ENCODE measurements at places on chromosomes 5 and 9.

- DNase-seq = peak; percentile 20
Observed at GRCh38 chr9:127347831-127348776, 48.9 kb upstream of the SLC2A8 start.

GRCh38 chr5:156400231-156400986 is 73.4 kb downstream of the SGCD start:
- no peak for DNase-seq

- DNase-seq = no peak
Observed at GRCh38 chr9:117979914-117980313, 275.7 kb downstream of the TLR4 start.

DNA sequence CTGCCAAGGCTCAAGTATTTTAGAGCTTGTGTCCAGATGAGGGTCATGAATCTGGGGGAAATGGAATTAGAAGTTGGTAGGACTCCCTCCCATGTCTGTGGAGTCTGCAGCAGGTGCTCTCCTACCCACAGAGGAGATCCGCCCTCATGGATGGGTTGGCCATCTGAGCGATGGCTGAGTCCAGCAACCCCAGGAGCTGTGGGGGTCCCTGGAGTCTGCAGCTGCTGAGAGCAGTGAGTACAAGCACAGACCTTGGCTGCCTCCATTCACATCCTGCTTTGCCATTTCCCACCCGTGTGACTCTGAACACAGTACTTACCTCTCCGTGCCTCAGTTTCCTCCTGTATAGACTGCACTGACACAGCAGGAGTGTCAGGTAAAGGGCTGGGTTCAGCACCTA is 25.8 kb upstream of the SYNPO start:
- DNase-seq = no peak

- no peak for DNase-seq
Observed at GRCh38 chr9:137030538-137031527, 1.1 kb downstream of the FUT7 start.

DNA sequence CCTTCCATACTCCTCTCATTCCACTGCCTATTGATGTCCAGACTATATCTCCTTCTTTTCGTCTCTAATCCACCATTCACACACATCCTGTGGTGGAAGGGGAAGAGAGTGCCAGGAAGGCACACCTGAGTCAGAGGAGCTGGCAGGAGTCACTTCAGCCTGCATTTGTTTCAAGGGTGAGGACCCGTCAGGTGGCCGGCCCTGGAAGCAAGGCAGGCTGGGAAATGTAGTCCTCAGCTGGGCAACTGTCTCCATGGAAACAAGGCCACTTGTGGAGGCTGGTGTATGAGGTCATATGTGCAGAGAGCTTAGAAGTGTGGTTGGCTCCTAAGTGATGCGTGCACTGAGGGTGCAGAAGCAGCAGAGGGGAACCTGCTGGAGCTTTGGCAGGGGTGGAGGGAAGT is 278.4 kb downstream of the NSG2 start:
- DNase-seq = peak; percentile 55

DNA sequence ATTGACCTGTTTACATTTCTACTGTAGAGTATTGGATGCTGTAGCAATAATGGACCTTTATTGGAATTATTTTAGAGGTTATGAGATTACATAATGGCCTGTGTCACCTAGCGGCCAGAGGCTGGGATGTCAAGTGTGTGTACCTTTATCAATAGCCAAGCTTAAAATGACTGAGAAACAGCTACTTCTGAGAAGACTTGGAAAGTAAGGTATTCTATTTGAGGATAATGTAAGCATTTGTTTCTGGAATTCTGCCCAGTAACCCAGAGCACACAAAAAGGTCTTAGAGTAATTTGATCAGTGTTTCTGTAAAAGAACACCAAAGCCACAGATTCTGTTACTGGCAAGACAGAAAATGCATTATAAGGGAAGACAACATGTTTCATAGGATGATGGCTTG is 116.8 kb downstream of the MACIR start:
- DNase-seq = no peak

DNA sequence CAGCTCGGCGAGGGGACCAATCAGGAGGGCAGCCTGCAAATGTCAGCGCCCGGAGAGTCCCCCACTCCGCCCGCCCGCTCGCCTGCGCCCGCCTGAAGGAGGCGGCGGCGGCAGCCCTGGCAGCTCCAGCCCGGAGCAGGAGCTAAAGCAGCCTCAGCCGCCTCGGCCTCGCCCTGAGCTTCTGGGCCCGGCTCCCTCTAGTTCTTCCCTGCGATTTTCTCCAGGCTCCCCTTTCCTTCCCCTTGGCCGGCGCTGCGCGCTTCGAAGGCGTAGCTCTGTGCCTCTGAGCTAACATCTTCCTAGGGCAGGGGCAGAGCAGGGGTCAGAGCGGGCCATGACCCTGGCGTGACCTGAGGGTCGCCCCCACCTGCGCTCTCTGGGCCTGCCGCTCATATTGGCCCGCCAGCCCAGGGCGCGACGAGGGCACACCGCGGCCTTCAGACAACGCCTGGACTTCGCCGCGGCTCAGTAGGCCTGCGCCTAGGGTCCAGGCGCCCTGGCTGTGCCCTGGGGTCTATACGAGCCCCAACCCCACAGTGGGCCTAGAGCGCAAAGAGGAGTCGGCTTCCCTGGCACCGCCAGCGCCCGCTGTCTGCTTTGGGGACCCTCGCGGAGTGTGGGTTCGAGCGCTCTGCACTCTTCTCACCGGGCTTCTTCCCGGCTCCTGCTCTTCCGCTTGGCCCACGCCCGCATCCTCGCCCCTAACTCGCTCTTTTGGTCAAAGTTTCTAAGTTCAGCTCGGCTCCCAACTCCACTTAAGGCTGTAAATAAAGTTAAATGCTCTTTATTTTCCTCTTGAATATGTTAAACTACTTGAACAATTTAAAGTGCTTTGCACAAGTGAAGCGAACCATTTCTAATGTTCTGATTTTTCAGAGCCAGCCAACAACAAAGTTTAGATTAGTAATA is 504 bp upstream of the OTP start:
- no peak for DNase-seq

DNA sequence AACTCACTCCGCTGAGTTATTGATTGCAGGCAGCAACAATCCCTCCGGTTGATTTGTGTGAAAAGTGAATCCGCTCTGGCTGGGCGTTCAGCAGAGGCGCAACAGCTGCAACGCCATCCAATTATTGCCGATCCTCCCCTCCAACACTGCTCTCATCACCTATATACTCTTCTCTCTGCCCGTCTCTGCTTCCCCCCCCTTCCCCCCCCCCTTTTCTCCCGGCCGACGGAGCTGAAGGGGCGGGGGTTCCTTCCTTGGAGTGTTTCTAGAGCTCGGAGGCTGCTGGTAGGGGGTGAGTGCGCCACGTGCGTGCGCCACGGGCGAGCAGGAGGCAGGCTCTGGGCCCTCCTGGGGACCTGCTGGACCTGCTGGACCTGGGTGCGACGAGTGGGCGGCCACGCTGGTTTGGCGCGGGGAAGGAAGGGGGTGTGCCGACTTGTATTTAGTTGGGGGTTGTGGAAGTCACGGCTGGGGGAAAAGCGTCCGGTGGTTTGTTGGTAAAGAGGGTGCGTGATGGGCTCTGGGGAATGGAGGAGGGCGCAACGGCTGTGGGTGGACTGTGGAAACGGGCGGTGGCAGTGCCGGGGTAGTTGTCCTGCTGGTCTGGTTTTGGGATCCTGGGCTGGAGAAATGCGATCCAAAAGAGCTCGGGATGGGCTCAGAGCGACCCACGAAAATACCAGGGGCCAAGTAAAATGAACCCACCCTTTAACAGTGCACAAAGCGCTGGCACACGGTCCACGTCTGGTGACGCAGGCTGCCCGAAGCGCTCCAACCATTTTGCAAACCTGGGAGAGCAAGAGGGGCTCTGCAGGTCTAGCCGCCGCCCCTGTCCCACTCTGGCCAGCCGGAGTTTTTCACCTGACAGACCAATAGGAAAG is 6.4 kb upstream of the MEF2C start:
- no peak for DNase-seq

DNA sequence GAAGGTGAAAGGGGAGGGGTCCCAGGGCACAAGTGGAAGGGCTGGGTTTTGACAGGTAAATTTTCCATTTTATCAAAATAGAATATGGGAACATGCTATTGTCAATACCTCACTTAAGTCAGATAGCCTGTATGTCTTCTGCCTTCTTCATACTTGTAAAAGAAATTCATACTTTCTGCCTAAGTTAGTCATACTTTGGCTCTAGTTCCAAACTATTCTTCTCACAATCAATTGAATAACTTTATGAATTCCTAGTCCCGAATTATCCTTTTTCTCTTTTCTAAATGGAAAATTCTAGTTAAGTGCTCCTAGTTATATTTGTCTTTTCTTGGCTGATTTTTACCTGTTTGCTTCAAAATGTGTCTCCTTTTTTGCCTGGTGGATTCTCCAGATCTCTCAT is 271.4 kb downstream of the CSNK1G3 start:
- no peak for DNase-seq

- no peak for DNase-seq
Observed at GRCh38 chr9:135582966-135583687, 21.6 kb downstream of the PAEP start.

GRCh38 chr5:14579246-14579645 is 2.3 kb upstream of the OTULINL start:
- no peak for DNase-seq

DNA sequence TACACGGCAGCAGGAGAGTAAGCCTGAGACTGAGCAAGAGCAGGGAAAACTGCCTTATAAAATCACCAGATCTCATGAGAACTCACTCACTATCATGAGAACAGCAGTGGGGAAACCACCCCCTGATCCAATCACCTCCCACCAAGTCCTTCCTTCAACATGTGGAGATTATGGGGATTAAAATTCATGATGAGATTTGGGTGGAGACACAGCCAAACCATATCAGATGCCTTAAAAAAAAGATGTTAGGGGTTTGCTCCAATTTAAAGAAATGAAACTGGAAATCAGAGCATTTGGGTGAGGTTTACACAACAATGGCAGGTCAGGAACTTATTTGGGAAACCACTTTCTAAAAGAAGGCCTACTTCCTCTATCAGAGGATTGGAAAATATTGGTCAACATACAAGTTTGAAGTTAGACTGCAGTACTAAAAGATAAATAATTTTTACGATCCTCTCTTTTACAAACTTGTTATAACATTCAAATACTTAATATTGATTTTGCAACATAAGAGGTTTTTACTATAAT is 105.1 kb downstream of the FBN2 start:
- no peak for DNase-seq

- DNase-seq = peak; percentile 34
Observed at GRCh38 chr5:27491047-27491446, 452.7 kb upstream of the CDH9 start.

DNA sequence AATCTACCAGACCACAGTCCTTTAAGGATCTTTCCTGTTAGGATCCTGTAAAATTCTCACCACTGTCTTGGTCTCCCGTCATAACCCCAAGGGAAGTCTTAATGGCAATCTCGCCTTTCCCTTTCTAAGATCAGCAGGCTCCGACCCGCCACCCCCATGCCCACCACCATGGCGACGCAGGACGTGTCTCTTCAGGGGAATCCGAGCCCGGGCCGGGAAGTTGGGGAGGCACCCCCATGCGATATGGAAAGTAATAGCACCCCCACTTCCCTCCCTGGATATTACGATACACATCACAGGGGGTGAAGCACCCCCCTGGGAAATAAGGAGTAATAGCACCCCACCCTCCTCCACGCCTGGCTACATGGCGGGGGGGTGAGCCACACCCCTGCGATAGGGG is 8.3 kb upstream of the STK32A start:
- DNase-seq = no peak

DNA sequence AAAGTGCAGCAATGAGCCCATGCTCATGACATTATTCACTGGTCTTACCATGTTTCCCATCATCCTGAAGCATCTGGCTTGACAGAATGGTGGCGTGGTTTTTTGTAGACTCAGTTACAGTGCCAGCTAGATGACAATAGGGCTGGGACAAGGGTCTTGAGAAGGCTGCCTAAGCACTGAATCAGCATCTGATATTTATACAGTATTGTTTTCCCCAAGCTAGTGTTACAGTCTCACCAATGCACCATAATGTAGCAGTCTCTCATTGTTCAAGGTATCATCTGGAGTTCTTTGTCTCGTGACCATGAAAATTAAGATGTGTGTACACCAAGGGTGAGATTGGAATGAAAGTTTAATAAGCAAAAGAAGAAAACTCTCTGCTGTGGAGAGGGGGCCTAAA is 19.0 kb upstream of the GGTA1 start:
- no peak for DNase-seq

DNA sequence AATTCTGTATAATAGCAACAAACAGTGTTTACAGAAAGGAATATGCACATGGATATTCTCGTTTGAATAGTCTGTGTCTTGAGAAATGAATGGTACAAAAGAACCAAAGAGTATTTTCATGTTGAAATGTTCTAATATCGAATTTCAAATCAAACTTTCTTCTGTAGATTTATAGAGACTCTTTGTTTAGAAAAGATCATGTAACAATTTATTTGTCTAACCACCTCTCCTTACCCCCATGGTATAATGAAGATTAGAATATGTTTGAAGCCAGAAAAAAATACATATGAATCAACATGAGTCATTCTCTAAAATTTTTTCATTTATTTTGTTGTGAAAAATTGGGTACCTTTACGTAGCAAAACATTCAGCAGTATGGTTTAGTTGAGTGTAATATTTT is 285.6 kb downstream of the PRR16 start:
- DNase-seq = no peak

DNA sequence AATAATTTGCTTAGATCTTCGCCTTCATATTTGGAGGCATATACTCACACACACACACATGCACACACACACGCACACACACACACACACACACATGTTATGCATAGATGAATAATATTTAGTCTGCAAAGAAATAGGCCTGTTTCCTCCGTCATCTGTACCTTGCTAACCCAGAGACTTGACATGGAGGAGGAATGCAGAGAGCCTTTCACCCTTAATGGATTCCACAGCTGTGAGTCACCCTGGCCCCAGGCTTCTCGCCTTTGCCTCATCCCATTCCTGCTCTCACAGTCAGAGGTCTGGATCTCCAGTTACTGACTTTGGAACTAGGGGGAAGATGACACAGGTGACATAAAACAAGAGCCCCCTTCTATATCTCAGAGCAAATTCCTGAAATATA is 29.7 kb downstream of the ZNF462 start:
- peak; percentile 87 for DNase-seq

- no peak for DNase-seq
Observed at GRCh38 chr5:17302106-17302505, 84.7 kb downstream of the BASP1 start.

GRCh38 chr9:36739373-36740116 is 166.8 kb downstream of the MELK start:
- DNase-seq = no peak

DNA sequence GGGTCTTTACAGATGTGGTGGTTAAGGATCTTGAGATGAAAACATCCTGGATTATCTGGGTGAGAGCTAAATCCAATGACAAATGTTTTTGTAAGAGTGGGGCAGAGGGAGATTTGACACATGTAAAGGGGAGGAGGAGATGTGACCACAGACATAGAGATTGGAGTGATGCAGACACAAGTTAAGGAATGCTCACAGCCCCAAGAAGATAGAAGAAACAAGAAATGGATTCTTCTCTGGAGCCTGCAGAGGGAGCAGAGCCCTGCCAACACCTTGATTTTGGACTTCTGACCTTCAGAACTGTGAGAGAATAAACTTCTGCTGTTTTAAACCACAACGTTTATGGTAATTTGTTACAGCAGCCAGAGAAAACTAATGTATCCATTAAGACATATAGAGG is 21.7 kb downstream of the ITGA2 start:
- no peak for DNase-seq

Measured in LoVo (cell line).